ENCODE measurements at places on chromosomes 12 and 14.

- DNase-seq = no peak
Measured at GRCh38 chr12:127943481-127944210, 323.3 kb upstream of the TMEM132C start.

- DNase-seq = no peak
Measured at GRCh38 chr12:107318556-107318805, 225.1 kb upstream of the CRY1 start.

DNA sequence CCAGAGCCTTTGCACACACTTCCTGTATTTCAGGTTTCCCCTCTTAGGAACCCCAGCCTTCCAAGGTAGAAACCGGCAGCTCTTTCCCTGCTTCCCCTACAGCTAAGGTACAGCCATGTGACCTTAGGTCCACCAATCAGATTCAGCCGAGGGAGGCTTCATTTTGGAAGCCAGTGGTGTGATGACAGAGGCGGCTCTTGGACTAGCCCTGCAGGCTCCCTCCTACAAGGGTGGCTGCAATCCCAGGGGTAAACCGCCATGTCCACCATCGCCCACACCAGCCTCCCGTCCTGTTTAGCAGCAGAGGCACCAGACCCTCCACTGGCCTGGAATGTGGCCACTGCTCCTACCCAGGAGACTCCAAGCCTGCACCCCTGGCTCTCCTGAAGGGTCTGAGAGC is 65.6 kb downstream of the SERPINA3 start:
- no peak for DNase-seq

DNA sequence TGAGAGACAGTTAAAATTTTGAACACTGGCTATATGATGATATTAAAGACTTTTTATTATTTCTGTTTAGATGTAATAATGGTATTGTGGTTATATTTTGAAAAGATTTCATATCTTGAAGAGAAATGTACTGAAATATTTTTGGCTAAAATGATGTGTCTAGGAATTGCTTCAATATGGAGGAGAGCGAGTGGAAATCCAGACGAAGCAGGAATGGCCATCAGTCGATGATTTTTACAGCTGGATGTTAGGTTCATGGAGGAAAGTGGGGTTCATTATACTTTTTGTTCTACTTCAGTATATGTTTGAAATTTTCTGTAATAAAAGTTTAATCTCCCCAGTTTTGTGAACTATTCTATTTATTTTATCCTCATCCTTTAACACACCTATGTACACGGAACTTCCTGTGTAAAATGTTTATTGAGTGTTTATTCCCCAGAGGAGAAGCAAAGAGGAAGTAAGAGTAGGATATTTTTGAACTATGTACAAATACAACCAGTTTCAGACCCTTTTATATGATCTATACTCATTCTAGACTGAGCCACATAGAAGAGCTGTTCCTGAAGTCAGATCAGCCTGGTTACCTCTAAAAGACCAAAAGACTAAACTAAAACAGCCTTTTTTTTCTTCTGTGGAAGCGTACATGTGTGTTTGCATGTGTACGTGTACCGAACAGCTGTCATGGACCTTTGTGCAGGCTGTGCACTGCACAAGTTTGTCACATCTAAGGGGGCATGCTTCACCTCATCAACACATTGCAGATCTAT is 211.0 kb upstream of the NUDT4 start:
- DNase-seq = no peak

- DNase-seq = no peak
Measured at GRCh38 chr12:98127336-98127679, 388.1 kb upstream of the TMPO start.

DNA sequence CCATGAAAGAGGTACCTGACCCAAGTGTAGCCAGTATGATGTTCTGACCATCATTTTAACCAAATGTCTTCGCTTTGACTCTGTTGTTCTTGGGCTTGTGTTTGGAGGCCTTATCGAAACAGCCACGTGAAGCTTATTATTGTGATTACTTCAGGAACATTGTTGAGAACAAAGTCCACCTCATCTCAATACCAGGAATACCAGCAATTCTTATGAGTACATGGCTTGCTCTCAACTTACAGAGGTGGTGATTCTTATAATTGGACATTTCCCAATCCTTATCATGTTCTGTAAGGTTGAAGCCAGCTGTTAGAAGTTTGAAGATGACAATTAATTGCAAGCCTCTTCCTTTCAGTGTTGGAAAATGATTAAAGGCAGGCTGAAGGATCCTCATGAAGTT is 21.8 kb upstream of the RPS6KA5 start:
- DNase-seq = no peak

DNA sequence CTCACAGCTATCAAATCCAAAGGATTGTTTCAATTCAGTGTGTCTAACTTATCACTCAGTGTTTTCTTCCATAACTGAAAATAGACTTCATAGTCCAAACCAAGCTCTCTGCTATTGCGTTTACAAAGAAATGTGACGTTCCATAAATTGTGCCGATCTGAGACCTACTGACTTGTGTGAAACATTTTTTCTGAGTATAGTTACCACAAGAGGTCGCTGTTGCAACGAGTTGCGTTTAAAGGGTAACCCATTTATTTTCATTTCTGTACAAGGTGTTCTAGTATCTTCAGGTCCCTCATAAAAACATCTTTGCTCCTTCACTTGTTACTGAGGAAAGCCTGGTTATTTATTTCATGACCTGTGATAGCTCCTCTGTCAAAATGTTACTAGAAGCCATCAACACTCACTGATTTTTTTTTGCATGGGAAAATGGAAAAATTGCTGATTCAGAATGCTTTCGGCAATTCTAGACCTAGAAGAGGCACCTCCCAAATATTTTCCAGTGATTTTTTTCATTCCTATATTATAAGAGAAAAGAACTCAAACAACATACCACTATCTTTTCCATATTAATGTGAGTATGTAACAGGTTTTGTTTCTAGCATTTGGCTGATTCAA is 60.9 kb upstream of the OR4E1 start:
- DNase-seq = no peak

GRCh38 chr12:109052097-109052413 is 321 bp upstream of the USP30 start:
- DNase-seq = no peak

- DNase-seq = no peak
Measured at GRCh38 chr14:23078692-23079116, 16.2 kb downstream of the ACIN1 start.

- DNase-seq = no peak
Measured at GRCh38 chr14:97264516-97265230, 467.5 kb downstream of the VRK1 start.

DNA sequence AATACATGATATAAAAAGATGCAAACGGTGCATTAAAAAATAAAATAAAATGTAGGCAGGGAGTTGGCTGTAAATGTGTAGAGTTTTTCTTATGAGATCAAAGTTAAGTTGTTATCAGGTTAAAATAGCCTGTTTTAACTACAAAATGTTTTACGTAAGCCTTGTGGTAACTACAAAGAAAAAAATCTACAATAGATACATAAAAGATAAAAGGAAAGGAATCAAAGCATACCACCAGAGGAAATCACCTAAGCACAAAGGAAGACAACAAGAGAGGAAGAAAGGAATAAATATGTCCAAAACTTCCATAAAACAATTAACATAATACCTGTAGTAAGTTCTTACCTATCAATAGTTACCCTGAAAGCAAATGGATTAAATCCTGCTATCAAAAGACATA is 12.2 kb downstream of the NELL2 start:
- no peak for DNase-seq

DNA sequence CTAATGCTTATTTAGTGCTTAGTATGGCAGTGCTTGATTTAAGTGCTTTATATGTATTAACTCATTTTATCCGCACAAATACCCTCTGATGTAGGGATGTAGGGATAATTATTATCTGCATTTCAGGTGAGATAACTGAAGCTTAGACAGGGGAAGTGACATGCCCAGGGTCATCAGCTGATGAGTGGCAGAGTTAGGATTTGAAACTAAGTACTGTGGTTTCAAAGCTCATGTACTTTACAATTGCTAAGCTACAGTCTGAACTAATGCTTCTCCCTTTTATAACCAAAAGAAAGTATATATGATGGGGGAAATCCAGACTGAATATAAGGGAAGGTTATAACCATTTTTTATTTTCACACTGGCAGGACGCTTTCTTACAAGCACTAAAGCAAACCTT is 229.6 kb upstream of the NAV3 start:
- no peak for DNase-seq

All from DMS 273 treated with DMSO at 0.1 percent for 48 hours (cell line).